Stimulated activated CD4-positive, alpha-beta T cell treated with anti-CD3 and anti-CD28 coated beads, Interleukin-4, amount 100 ng/mL, for 1 hour (primary cell): ENCODE measurements at places on chromosomes 2 and 18.

- DNase-seq = no peak
Observed at GRCh38 chr18:9058406-9058805, 44.1 kb upstream of the NDUFV2 start.

DNA sequence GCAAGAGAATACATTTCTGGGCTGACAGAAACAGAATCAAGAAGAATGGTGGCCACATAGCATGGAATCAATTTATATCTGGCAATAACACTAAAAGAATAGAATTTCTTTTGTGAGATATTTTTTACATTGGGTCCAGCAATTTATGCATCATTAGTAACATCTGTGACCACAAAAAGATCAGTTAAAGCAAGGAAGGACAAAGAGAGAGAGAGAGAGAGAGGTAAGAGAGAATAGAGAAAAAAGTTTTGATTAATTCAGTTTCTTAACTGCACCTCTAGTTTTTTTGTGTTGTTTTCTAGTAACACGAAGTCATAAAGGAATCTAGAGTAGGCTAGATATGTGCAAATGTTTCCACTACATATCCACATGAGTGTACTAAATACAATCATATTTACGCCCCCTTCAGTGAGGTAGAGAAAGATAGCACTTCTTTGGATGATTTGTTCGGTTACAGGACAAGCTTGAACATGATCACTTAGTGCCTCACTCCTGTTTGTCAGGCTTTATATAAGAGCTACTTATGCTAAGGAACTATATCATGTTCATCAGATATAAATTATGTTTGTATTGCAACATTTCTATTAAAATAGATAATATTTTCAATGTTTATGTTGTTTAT, 247.4 kb upstream of the COL3A1 start:
- DNase-seq = no peak

- no peak for DNase-seq
Observed at GRCh38 chr2:38203446-38203810, 127.5 kb upstream of the CYP1B1 start.

DNA sequence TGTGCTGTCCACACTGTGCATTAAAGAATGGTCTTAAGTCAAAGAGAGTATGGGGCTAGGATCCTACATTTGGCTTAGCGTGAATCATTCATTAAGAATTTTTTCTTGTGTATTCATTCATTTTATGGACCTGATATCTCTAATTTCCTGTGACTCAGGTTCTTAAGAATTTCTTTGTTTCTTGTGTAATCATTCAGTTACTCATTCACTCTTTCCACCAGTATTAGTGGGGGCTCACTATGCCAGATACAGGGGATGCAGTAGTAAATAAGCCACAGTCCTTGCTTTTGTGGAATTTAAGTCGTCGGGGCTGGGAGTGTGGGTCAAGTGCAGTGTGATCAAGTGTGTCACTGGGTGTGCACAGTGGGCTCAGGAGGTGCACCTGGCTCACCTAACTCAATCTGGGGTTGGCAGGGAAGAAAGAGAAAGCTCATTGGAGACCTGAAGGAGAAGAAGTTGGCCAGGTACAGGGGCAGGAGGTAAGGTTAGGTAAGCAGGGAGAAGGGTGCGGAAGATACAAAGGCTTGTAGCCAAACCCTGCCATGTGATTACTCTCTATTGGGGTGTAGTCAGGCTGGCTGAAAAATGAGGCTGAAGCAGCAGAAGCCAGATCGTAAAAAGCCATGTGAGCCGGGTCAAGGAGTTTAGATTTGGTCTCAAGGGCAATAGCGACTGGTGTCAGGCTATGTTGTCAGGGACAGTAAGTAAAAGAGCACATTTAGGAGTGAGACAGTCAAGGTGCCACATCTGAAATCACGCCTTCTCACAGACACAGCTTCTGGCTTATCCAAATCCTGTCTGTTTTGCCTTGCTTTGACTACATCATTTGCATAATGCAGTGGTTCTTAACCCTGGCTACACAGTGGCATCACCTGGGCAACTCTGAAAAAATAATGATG, 67.2 kb downstream of the KCTD1 start:
- DNase-seq = no peak

DNA sequence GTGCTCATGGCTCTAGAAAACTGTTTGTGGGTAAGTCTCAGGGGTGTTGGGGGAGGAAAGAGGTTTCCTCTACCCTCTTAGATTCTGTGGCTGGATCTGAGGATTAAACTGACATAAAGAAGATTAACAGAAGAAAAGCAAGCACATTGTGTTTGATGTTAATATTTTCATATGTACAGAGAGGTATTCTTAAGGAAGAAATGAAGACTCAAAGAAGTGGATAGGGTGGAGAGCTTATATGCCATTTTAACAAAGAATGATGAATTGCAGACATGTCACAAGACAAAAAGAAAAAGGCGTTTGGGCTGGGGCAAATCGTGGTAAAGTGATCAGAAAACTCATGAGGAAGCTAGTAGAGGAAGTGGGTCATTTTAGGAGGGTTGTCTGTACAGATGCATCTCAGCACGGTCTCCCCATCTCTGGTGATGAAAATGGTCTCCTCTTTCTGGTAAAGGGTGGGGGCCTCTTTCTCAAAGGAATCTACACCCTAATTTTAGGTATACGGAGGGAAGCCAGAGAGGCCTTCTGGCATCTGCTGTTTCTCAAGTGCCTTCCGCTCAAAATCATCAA, 17.8 kb downstream of the FAM110C start:
- no peak for DNase-seq

DNA sequence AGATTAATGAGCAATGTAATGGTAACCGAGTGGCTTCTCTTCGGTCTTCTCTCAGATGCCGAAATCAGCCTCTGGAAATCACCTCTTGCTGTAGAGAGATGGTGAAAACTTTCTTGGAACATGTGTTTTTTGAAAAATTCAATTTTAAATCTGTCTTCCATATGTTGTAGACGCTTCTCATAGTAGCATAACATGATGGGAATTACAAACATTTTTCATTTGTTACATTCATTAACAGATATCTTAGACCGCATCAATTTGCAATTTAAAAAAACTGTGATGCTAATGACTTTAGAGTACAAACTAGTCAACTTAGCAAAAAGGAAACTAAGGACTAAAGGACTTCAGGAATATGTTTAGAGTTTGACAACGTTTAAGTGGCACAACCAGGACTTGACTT, 275.2 kb downstream of the ASXL3 start:
- DNase-seq = no peak

DNA sequence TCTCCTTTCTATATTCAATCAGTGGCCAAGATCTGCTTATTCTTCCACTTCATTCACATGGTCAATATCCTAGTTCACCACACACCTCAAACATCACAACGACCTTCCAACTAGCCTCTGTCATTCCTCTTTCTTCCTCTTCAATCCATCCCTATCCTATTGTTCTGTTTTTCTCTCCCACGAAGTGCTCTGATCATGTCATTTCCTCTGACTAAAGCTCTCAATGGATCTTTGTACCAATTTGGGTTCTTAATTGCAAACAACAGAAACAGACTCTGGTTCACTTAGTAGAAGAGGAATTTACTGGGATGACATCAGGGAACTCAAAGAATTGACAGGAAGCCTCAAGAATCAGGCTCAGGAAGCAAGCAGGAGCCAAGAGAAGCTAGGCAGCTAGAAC, 23.5 kb downstream of the WNT10A start:
- DNase-seq = no peak

DNA sequence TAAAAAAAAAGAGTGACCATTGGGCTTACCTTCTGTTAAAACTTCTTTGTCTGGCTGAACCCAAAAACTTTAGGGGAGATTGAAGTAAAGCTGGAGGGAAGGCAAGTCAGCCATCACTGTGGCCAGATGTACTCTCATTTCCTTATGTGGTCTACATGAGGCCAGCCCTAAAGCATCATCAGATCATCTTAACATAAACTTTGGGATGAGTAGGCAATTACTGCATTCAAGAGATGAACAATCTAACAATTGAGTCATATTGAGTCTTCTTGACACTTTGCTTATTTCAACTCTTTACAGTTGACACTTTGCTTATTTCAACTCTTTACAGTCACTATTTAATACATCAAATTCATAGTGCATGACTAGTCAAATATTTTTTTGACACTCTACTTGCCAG, 155.6 kb downstream of the QPCT start:
- DNase-seq = no peak

DNA sequence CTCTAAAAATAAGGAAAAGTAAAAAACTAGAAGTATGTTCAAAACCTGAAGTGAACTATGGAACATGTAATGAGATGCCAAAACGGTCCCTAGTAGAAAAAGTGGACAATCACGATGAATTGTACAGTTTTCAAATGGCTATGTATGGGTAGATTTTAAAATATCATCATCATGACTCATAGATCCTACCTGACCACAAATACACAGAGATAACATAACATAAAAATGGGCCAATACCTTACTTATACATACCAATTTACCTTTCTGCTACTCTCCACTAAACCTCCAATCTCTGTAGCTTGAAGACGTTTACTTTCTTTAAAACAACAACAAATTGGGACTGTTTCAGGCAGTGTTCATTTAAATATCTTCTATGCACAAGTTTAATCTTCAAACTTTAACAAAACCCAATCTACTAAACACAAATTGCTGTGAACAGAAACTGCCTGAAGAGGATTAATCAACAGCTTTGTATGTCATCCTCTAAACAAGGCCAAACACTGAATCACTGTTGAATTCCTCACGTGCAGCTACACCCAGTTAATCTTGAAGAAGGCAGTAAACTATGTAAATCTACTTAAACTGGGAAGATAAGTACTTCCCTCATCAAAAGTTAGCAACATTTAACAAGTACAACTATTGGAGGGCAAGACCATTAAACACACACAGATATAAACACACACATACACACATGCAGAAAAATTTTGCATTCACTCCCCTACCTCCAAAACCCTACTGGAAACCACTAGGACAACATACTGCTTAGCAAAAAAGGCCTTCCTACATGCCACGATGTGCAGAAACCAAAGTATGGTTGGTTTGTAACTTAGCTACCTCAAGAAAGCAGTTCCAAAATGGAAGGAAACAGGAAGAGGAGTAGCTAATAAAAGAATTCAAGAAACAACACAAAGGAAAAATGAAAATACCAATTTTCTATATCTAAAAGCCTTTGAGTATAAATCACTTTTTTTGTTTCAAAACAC, 90.3 kb downstream of the RBMS1 start:
- no peak for DNase-seq

GRCh38 chr18:79782566-79783308, 15.0 kb upstream of the KCNG2 start:
- no peak for DNase-seq
